ENCODE measurements at places on chromosomes 6 and 20. TPM values are rescaled to one million over a fixed set of nuclear protein-coding genes. Genes with fewer than 3 reads are reported as not detected.

CTAGE9 gene
- 0.21 TPM for total RNA-seq

CAP2 gene
- not detected for total RNA-seq

TMEM244 gene
- not detected for total RNA-seq

CD93 gene
- total RNA-seq, result 0.82 TPM

ECT2L gene
- total RNA-seq, result not detected

FAM83C gene
- total RNA-seq, result not detected

RBBP8NL gene
- total RNA-seq, result not detected

ULBP3 gene
- 0.46 TPM for total RNA-seq

CCN5 gene
- total RNA-seq, result not detected

PRDM13 gene
- not detected for total RNA-seq

HLA-DMB gene
- total RNA-seq, result 1.9 TPM

PGC gene
- total RNA-seq, result not detected

PRSS16 gene
- total RNA-seq, result 2.0 TPM

ANKRD66 gene
- not detected for total RNA-seq

CRIP3 gene
- 1.6 TPM for total RNA-seq

SLC22A23 gene
- 0.39 TPM for total RNA-seq

PHACTR1 gene
- 0.07 TPM for total RNA-seq

OR2B6 gene
- not detected for total RNA-seq

HMGN4 gene
- 86.4 TPM for total RNA-seq

E2F1 gene
- 50.9 TPM for total RNA-seq

EYS gene
- not detected for total RNA-seq

CNR1 gene
- not detected for total RNA-seq

MCHR2 gene
- total RNA-seq, result not detected

FAM162B gene
- total RNA-seq, result not detected

IPCEF1 gene
- 10.9 TPM for total RNA-seq

HLA-DPB1 gene
- 5.4 TPM for total RNA-seq

GGTLC1 gene
- not detected for total RNA-seq

OLIG3 gene
- total RNA-seq, result not detected

OOEP gene
- total RNA-seq, result 0.86 TPM

PGBD1 gene
- 1.6 TPM for total RNA-seq

RHAG gene
- not detected for total RNA-seq

SLC22A7 gene
- total RNA-seq, result not detected

NFKBIE gene
- 17.2 TPM for total RNA-seq

FOXC1 gene
- 0.05 TPM for total RNA-seq

NTSR1 gene
- 0.14 TPM for total RNA-seq

HEY2 gene
- not detected for total RNA-seq

SLC23A2 gene
- total RNA-seq, result 17.6 TPM

CLVS2 gene
- not detected for total RNA-seq

CEP162 gene
- total RNA-seq, result 7.3 TPM

TGM3 gene
- total RNA-seq, result not detected

AURKA gene
- 103 TPM for total RNA-seq

ULBP2 gene
- 0.43 TPM for total RNA-seq

LST1 gene
- total RNA-seq, result 9.1 TPM

PARD6B gene
- total RNA-seq, result 6.2 TPM

SLC35B2 gene
- 14.1 TPM for total RNA-seq

APMAP gene
- 26.8 TPM for total RNA-seq

CALHM4 gene
- total RNA-seq, result not detected

SYTL3 gene
- 163 TPM for total RNA-seq

SNAP91 gene
- total RNA-seq, result not detected

VSX1 gene
- not detected for total RNA-seq

DEFB123 gene
- not detected for total RNA-seq
